ENCODE measurements at places on chromosomes 3 and 15.

DNA sequence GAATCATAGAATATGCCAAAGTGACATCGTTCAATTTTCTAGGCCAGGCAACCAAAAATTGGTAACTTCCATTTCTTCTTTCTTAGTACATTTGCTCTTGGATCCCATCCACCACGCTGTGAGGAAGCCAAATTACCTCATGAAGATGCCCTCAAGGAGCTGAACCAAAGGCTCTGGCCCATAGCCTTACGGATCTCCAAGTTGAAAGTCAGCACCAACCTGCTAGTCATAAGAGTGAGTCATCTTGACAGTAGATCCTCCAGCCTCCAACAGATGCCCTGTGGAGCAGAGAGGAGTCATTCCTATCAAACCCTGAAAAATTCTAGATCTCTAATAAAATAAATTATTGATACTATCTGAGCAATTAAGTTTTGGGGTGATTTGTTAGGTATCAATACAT, 322.5 kb upstream of the COL8A1 start:
- DNase-seq: no peak

- DNase-seq: no peak
Observed at GRCh38 chr3:105714453-105714852, 154.4 kb downstream of the CBLB start.

- DNase-seq: no peak
Observed at GRCh38 chr15:62253294-62253693, 88.2 kb upstream of the C2CD4B start.

- DNase-seq: no peak
Observed at GRCh38 chr3:17087509-17087908, 202.8 kb downstream of the PLCL2 start.

- DNase-seq: no peak
Observed at GRCh38 chr3:134430950-134431445, 54.8 kb downstream of the ANAPC13 start.

GRCh38 chr3:23239211-23240068, 36.3 kb downstream of the UBE2E2 start:
- no peak for DNase-seq

GRCh38 chr3:35254917-35255316, 384.4 kb upstream of the ARPP21 start:
- DNase-seq: no peak

DNA sequence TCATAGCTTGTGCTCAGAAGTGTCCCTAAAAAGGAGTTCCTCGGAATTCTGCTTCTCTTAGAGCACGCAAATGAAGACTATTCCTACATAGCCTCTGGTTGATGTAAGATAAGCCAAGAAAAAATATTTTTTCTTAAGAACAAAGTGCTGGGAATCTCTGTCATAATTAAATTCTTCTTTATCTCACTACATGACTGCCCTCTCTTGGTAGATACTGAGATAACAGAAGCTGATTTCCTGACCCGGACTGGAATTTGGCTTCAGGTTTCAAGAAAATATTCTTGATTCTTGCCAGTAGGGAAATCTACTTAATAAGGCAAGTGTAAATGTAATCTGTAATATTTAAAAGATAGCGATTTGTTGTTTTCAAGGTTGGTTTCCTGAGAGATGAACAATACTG, 31.3 kb upstream of the SETMAR start:
- no peak for DNase-seq

DNA sequence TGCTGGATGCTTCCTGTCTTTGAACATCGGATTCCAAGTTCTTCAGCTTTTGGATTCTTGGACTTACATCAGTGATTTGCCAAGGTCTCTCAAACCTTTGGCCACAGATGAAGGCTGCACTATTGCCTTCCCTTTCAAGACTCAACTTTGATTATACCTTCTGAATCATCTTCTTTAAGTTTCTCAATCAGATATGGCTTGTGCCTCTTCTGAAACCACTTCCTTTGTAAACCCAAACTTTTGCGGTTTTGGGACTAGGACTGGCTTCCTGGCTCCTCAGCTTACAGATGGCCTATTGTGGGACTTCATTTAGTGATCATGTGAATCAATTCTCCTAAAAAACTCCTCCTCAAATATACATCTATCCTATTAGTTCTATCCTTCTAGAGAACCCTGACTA, 47.1 kb upstream of the CADPS start:
- DNase-seq: no peak

GRCh38 chr15:23497710-23498111, 50.7 kb upstream of the GOLGA6L2 start:
- DNase-seq: no peak

DNA sequence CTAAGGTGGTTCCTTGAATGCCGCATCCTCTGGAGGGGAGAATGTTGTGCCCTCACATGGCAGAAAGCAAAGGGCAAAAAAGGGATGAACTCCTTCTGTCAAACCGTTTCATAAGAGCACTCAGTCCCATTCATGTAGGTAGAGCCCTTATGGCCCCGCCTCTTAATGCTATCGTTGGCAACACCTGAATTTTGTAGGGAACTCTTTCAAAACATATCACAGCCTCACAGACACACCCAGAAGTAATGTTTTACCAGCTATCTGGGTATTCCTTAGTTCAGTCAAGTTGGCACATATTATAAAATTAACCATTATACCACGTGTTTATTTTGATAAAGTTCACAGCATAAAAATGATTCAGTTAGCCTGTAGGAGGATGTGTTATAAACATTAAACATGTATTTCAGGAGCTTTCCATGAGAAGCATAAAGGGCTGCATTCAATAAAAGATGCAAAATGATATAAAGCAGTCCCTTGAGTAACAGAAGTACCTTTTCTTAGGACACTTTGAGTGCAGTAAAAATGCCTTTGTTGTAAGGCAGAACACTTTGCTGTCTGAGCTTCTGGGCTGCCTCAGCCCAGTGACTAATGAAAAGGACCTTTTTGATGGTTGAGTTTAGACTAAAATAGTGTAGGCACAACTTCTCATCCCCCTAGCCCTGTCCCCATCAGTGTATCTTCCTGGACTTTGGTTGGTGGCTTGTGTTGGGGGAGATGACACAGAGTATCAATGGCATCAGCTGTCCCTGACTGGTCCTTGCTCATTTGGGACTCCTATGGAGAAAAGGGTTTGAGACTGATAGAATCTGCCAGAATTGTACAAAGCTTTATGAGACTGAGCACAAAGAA, 263.5 kb upstream of the TPRG1 start:
- no peak for DNase-seq

- no peak for DNase-seq
Observed at GRCh38 chr3:158718490-158719170, 13.6 kb downstream of the RARRES1 start.

GRCh38 chr3:81516042-81516441, 245.4 kb downstream of the GBE1 start:
- DNase-seq: no peak

DNA sequence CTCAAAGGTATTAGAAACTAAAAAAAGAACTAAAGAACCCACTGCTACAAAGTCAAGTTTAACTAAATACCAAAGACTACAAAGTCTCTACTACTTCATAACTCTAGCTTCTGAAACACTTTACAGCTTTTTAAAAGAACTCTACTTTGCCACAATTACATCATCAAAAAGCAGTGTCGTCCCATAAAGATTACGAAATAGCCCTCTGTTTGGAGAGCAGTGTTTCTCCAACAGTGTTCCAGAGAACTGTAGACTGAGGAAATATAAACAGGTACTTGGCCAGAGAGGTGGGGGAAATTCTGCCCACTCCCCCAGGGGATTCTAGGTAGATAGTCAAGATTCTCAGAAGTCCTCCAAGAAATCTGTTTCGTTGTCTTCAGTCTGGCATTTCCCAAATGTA, 225.6 kb downstream of the PDZRN3 start:
- DNase-seq: no peak

- DNase-seq: no peak
Observed at GRCh38 chr3:138418601-138419206, 15.7 kb upstream of the ESYT3 start.

DNA sequence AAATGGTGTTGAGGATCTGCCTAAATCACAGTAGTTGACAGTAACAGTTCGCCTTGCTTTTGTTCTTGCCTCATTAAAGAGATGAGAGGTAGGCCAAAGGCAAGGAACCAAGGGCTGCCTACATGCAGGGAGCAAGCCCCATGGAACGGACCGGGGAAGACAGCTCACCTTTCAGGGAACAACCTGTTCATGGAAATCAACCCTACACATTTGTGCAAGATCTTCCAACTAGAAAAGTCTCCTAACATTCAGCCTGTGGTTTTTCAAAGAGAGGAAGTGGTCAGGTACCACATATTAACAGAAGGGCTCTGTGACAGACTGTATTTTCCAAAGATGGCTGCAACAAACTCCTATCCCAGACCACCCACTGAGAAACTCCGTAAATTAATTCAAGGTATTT, 1031.8 kb upstream of the NR2F2 start:
- no peak for DNase-seq

- DNase-seq: no peak
Observed at GRCh38 chr15:42121682-42122081, 27.3 kb upstream of the PLA2G4D start.

- DNase-seq: no peak
Observed at GRCh38 chr3:9248522-9249271, 749 bp downstream of the SRGAP3 start.

DNA sequence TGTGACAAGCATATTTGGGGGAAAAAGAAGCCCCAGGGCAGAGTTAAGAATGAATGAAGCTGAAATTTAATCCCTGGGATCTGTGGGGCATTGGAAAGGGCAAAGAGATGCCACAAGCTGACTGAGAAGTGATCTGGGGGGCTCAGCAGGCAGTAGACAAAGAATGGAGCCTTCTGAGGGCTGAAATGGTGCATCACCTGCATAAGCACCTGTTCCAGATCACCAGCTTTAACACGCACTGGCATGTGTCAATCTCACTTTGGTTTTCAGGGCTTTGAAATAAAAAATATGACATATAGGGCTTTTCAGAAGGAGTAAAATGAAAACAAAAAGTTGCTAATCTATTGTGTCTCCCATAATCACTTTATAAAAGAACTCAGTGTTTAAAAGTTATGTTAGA, 210.8 kb upstream of the ARHGEF26 start:
- DNase-seq: no peak

- no peak for DNase-seq
Observed at GRCh38 chr3:9067352-9067975, 104.2 kb upstream of the RAD18 start.

- DNase-seq: no peak
Observed at GRCh38 chr3:10010421-10010877, 15.8 kb upstream of the FANCD2 start.

- no peak for DNase-seq
Observed at GRCh38 chr3:49098429-49098828, 4.6 kb upstream of the QRICH1 start.

DNA sequence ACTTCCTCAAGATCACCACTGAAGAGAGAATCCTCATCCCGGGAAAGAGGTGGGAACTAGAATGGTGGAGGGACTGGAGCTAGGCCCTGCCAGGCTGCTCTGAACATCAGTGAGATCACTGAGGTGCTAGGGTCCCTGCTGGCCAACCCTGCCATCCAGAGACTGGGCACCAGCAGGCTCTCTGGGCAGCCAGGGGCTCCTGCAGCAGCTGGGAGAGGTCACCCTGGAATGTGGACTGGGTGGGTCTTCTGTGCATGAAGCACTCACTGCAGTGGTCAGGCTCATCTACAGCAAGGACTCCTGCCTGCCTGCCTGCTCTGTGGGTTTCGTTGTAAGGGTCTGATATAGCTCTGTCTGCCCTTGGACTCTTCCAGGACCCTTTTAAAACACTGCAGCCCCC, 24.9 kb downstream of the ALS2CL start:
- no peak for DNase-seq

GRCh38 chr3:144831955-144832716, 860.5 kb downstream of the DIPK2A start:
- no peak for DNase-seq

DNA sequence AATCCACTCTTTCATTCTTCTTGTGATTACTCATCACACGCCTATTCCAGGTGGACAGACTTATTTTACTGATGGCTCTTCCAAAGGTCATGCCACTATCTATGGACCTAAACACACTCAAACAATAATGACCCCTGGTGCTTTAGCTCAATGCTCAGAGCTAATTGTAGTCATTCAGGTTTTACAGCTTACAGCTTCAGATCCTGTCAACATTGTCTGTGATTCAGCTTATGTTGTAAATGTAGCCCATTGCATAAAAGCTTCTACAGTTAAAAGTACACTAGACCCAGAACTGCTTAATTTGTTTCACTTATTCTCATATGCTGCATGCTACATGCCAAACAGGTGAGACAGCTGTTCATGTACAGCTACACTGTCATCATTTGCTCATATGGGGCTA, 49.2 kb downstream of the LSM3 start:
- DNase-seq: no peak

GRCh38 chr3:17639257-17639656, 103.2 kb downstream of the TBC1D5 start:
- DNase-seq: no peak

DNA sequence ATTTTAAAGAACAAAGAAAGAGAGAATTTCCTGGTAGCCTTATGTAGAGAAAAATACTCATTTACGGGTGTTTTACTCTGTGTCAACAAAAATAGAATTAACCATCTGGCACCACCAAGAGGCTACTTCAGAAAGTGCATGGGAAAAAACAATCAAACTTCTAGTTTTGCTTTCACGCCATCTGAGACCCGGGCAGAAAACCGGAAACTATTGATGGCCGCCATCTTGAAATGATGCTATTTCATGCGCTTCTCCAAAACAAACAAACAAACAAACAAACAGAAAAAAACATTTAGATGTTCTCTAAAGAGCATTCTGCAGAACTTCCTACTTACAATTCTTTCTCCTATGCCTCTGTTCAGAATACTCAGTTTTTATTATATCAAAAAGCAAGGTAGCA, 49.4 kb upstream of the SYNPR start:
- no peak for DNase-seq

DNA sequence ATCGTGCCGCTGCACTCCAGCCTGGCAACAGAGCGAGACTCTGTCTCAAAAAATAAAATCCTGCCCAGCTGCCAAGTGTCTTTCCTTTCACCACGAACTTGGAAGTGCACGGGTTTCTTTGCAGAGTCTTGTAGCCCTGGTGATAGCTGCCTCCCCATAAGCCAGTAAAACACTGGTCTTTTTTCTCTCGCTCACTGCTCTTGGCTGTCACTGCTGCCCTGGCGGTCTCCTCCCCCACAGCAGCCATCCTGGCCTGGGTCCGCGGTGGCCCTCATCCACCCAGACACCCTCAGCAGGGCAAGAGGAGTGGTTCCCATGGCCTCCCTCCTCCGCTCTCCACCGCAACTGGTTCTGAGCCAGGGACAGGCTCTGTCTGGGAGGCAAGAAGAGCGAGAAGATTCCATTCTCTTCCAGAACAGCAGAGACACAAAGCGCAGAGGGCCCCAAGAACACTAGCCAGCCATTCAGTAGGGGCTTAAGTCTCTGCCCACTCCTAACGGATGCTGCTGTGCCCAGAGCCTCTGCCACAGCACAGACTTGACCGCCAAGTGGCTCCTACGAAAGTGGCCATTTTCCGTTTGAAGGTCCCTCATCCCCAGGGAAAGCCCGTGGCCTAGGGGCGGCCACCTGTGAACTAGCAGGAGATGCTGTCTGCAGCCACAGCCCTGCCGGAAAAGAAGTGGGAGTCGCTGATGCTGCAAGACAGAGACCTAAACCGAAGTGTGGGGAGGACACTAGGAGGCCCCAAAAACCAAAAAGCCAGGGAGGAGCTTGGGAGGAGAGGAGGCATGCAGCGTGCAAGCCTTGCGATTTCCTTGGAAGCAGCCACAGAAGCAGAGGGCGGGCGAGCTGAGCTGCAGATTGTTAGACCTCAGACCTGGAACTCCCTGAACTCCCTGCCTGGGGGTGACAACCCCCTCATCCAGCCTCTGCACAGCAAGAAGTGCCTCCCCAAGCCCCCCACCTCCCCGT, 44.1 kb downstream of the KLHL25 start:
- no peak for DNase-seq

GRCh38 chr3:159829539-159830227, 159.0 kb upstream of the IL12A start:
- DNase-seq: no peak

Data from activated naive CD4-positive, alpha-beta T cell (primary cell).